HepG2 (cell line): ENCODE measurements at places on chromosomes 12 and 14. TPM values are rescaled to one million over a fixed set of nuclear protein-coding genes. Genes with fewer than 3 reads are reported as not detected.

The MANSC1 gene
- 1.9 TPM in 2 replicates for polyA plus RNA-seq

The DPY19L2 gene
- not detected in 2 replicates for polyA plus RNA-seq

The LRIG3 gene
- 7.7 TPM in 2 replicates for polyA plus RNA-seq

The SERPINA3 gene
- 2,200 and 3,367 TPM in 2 replicates for polyA plus RNA-seq

The TMEM117 gene
- polyA plus RNA-seq, result 2.8 and 3.6 TPM in 2 replicates

The MORN3 gene
- 0.98 and 1.1 TPM in 2 replicates for polyA plus RNA-seq

The MLEC gene
- 35.3 and 49.8 TPM in 2 replicates for polyA plus RNA-seq

The TSPAN19 gene
- not detected in 2 replicates for polyA plus RNA-seq

The FAM186B gene
- 0.05 and 0.07 TPM in 2 replicates for polyA plus RNA-seq

The HRK gene
- polyA plus RNA-seq, result 0.03 TPM in 1 of 2 replicates, not detected in the other

The PRH2 gene
- polyA plus RNA-seq, result 0.48 and 1.3 TPM in 2 replicates

The KERA gene
- polyA plus RNA-seq, result not detected in 2 replicates

The TCTN2 gene
- polyA plus RNA-seq, result 3.9 and 5.0 TPM in 2 replicates

The ITGB7 gene
- polyA plus RNA-seq, result 0.14 and 0.16 TPM in 2 replicates
